ENCODE measurements at places on chromosomes 11 and 22.
A peak's percentile ranks its signal among the peaks of the same experiment; 100 is the strongest.

- DNase-seq = no peak
Observed at GRCh38 chr22:50218996-50219727, 18.4 kb downstream of the SELENOO start.

- no peak for DNase-seq
Observed at GRCh38 chr11:15295695-15296094, 181.0 kb downstream of the INSC start.

DNA sequence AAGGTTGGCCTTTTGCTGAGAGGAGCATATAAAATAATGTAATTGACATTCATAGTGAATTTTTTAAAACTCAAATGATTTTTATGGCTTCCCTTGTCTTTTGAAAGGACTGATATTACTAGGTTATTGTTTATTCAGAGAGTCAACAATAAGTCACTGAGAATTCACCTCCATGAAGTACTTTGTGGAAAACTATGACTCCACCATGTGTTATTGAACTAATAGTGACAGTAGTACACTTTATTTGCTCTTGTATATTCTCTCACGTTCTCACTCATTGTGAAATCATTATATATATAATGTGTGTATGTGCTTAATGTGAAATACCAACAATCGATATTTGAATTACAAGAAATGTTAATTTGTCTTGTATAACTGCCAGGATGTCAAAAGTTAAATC is 267.4 kb upstream of the CCDC179 start:
- no peak for DNase-seq

- no peak for DNase-seq
Observed at GRCh38 chr22:20568502-20569058, 61.2 kb downstream of the MED15 start.

DNA sequence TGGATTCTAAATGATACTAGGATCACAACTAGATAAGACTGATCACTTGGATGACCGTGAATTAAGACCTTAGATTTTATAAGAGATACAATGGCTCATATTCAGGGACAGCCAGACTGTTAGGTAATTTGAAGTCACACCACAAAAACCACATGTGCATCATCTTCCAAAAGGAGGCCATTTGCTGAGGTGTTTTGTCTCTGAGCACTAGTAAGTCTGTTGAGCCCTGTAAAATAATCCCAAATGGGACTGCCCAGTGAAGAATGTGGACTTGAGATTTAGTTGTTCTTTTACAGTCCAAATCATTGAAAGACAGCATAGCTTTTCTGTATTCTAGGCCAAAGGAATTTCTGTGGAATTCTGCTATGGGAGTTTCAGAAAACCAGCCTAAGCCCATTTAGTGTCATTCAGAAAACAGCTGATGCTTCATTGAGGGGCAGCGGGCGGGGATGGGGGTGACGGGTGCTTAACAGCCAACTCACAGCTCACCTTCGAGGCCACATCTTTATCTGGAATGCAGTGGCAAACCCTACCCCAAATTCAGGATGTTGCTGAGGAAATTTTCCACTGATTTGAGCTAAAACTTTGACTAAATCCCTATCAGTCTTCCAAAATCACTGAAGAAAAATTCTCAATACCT is 80.1 kb upstream of the BIRC3 start:
- DNase-seq = no peak

GRCh38 chr11:11290354-11290753 is 62.7 kb downstream of the CSNK2A3 start:
- no peak for DNase-seq

- no peak for DNase-seq
Observed at GRCh38 chr22:45531441-45532234, 29.0 kb downstream of the FBLN1 start.

- DNase-seq = peak; percentile 67
Observed at GRCh38 chr11:6402561-6402981, 12.3 kb downstream of the SMPD1 start.

- DNase-seq = peak; percentile 33
Observed at GRCh38 chr11:47270331-47271271, 668 bp downstream of the MADD start.

DNA sequence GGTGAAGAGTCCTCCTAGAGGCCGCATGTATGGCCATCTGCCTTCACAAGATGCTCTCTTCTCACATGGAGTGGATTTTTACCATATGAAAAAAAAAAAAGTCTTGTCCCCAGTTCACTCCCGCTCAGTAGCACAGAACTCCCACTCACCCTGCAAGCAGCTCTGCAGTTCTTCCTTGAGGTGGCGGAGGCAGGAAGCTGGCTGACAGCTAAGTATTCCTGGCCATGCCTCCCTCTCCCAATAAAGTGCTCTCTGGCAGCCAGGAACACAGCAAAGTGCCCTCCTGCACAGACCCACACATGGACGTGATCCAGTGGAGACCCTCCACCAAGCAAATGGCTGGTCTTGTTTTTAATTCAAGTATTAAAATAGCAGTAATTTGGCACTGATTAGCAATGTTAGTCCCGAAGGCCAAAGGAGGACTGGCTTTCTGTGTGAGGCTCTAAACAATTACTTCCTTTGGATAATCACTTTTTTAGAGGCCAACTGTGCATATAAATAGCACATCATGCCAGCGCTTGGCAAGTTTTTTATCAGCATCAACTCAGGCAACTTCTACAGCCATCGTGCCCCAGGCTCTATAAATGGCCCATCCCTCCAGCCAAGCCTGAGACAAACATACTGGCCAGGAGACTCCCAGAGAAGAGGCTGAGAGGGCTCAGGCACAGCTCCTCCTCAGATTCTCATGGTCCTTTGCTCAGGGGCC is 413.6 kb downstream of the OPCML start:
- no peak for DNase-seq

GRCh38 chr11:47533690-47534151 is 19.2 kb downstream of the CELF1 start:
- no peak for DNase-seq

DNA sequence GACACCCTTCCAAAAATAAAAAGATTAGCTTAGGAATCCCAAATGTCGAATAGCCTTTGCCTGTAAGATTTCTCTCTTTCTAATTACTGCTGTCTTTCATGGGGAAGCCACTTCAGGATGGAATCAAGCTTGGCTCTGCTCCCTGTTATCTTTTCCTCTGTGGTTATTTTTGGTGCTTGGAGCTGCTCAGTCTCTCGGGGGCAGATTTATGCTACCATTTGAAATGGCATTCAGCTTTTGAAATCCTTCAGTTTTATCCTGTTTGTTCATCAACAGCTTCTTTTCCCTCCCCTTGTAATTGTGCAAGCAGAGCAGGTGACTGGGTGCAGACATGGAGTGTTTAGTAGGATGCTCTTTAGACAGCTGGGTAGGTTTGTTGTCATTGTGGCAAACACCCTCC is 111.0 kb downstream of the DBX1 start:
- no peak for DNase-seq

GRCh38 chr11:120316880-120317688 is 8.0 kb upstream of the TLCD5 start:
- no peak for DNase-seq

- DNase-seq = no peak
Observed at GRCh38 chr11:2783536-2784082, 83.8 kb upstream of the KCNQ1OT1 start.

GRCh38 chr11:69448471-69449284 is 32.8 kb upstream of the LINC01488 start:
- DNase-seq = no peak

GRCh38 chr11:120129570-120129969 is 8.3 kb downstream of the TRIM29 start:
- no peak for DNase-seq

GRCh38 chr11:27398400-27398770 is 35.4 kb upstream of the CCDC34 start:
- DNase-seq = no peak

DNA sequence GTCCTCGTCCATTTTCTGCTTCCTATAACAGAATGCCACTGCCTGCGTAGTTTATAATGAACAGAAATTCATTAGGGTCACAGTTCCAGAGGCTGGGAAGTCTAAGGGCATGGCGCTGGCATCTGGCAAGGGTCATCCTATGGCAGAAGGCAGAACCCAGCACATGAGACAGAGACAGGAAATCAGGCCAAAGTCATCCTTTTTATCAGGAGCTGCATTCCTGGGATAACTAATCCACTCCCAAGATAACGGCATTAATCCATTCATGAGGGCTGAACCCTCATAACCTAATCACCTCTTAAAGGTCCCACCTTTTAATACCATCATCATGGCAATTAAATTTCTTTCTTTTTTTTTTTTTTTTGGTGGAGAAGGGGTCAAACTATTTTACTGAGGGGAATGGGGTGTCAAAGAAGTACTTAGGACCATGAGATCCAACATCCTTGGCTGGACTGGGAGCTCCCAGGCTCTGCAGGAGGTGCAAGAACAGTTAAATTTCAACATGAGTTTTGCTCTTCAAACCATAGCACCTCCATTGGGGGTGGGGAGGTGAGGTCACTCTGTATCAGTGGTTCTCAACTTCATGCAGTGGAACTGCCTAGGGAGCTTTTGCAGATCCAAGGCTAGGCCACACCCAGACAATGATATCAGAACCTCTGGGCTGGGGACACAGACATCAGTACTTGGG is 4.4 kb downstream of the TMEM109 start:
- no peak for DNase-seq

GRCh38 chr11:19679952-19680828 is 32.4 kb upstream of the NAV2 start:
- DNase-seq = no peak

GRCh38 chr22:46514592-46515207 is 22.7 kb downstream of the CELSR1 start:
- DNase-seq = no peak

DNA sequence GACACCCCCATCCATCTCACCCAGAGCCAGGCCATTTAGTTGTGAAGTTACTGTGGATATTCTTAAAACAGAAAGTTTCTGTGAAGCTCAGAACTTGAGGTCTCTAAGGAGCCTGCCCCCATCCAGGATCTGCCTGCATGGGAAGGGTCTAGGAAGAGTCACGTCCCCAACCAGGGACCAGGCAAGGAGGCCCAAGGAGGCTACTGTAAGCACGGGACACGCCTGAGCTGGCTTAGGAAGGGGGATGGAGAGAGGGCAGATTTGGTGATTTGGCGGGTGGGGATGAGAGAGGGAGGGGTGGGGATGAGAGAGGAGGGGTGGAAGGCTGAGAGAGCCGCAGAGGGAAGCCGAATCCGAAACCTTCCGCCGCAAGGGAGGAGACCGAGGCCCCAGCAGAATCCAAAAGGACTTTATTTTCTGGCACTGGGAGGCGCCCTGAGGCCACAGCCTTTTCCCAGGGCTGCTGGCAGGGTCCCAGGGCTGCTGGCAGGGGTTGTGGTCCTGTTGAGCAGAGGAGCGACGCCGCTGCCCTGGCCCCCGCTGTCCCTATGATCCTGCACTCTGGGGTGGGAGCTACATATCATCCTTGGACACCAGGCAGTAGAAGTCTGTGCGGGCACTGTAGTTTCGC is 9.4 kb downstream of the SIGIRR start:
- DNase-seq = no peak

GRCh38 chr11:1560002-1560648 is 11.9 kb downstream of the DUSP8 start:
- no peak for DNase-seq

DNA sequence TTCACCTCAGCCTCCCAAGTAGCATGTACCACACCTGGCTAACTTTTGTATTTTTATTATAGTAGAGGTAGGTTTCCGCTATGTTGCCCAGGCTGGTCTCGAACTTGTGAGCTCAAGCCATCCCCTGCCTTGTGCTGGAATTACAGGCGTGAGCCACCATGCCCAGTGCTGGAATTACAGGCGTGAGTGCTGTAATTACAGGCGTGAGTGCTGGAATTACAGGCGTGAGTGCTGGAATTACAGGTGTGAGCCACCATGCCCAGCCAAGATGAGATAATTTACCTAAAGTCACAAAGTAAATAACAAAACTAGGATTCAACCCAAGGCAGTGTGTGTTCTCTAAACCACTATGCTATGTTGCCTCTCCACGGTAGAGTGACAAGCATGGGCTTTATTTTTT is 3.6 kb upstream of the UBXN1 start:
- no peak for DNase-seq

GRCh38 chr11:118691926-118692830 is 12.7 kb upstream of the TREH start:
- peak; percentile 71 for DNase-seq

- no peak for DNase-seq
Observed at GRCh38 chr22:27443306-27443705, 358.2 kb downstream of the MN1 start.

- peak; percentile 71 for DNase-seq
Observed at GRCh38 chr22:39938509-39939111, 21.6 kb upstream of the TMA7B start.

- DNase-seq = no peak
Observed at GRCh38 chr11:62502030-62502730, 44.4 kb downstream of the AHNAK start.

- no peak for DNase-seq
Observed at GRCh38 chr11:6468712-6469495, 4.8 kb downstream of the TRIM3 start.

Data from stimulated activated CD4-positive, alpha-beta T cell treated with anti-CD3 and anti-CD28 coated beads, Interleukin-4, amount 100 ng/mL, for 24 hours (primary cell).